ENCODE measurements at places on chromosomes 7 and 10.

DNA sequence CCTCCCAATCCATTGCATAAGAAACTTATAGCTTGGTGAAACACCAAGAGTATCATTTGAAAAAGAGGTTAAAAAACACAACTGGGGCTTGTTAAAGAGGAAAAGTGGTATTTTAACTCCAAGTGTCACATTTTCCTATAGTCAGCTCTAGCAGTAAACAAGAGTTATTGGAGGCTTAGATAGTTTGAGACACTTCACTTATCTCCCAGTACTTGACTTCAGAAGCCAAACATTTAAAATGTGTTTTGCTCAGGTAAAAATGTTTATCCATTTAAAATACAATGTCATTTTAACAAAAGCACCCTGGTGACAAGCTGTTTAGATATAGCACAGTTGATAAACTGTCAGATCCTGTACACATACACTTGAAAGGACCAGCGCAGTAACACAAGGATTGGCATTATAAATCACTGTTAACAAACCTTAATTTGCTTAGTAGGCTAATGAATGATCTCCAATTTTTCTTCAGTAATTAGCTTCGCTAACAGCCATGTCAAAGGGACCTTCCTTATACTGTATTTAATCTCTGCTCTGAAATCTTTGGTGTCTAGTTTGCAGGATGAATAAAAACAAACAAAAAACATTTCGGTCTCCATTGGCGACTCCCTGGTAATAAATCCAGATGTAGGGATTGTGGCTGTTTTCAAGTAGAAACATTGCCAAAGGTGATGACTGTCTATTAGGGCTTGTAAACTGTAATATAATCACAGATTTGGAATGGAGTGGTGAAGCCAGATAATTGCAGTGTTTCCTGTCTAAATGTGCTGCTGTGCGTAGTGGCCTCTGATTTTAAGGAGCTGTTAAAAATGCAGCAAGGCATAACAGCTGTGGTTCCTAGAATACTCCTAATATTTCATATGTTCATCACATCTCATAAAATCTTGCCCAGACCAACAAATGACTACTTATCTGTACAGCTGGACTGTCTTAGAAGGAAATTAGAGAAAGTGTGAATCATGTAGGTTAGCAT lies 545.1 kb downstream of the AUTS2 start:
- no peak for DNase-seq

DNA sequence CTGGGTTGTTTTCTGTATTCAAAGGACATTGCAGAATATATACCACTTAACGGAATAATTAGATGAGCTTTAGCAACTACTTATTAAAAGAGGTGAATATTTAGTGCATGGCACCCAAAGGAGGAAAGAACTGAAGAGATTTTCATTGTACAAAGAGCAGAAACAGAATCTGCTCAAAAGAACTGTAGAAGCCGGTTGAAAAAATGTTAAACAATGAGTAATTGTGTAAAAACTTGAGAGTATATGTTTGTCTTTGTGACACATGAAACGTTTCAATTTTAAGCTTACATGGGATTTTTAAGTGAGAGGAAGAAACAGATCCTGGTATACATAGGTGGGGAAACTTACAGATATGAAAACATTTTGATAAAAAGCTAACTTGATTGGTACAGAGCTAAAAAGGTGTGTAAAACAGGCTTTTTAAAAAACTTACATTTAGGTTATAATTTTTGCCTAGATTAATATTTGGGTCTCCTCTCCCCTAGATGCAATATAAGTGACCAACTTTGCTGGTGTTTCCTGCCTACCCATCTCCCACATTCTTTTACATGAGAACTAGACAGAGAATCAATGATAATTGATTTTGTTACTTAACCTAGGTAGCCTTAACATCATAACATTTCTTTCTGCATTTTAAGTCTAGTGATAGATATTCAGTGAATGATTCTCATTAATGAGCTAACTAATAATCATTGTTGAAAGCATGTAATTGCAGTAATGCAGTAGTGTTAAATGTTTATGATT lies 6.8 kb downstream of the ARL5B start:
- no peak for DNase-seq

DNA sequence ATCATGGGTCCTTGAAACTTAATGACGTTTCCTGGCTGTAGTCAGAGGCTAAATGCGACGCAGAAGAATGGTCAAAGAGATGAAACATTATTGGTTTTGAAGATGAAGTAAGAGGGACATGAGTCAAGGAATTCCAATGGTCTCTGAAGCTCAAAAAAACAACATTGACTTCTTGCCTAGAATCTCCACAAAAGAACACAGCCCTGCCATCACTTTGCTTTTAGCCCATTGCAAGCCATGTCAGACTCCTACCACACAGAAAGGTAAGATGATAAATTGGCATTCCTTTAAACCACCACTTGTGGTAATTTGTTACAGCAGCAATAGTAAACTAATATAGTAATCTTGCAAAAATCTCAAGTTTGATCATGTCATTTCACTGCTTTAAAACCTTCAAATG lies 109.4 kb downstream of the TMEM26 start:
- no peak for DNase-seq

DNA sequence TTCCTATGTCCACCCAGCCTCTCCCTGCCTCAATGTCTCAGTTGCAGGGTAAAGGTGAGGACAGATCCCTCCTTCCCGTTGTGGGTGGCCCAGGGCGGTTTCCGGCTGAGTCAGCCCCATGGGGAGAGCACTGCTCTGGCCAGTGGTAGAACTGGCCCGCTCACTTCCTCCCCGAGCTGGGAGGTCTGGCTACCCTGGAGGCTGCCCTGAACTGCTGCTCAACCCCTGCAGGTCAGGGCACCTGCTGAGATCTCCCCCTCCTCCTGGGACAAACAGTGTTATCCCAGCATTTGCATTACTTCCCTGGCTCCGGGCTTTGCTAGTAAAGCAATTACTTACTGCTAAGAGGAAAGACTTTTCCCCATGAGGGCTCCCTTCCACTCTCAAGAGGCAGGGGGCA lies 21.4 kb upstream of the IMPDH1 start:
- DNase-seq, result no peak

DNA sequence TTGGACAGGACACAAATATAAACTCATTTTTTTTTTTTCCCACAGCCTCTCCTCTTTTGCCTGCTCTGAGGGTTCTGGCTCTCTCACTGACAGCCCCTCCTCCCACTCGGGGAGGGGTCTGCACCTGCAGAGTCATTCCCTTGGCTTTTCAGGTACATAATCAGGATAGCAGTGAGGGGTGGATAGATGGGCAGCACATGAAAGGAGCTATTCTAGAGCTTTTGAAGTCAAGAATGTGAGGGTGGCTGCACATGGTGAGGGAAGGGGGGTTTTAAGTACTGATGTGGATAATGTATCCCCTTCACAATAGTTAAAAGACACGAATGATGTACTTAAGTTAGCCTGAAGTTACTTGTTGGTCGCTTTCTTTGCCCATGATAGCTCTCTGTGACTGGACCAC lies 76.2 kb downstream of the CFAP58 start:
- DNase-seq, result no peak

All from left forelimb (tissue), 1 donor.